GM23248 (cell line): ENCODE measurements at places on chromosomes 4 and X. TPM values are rescaled to one million over a fixed set of nuclear protein-coding genes. Genes with fewer than 3 reads are reported as not detected.

DNA sequence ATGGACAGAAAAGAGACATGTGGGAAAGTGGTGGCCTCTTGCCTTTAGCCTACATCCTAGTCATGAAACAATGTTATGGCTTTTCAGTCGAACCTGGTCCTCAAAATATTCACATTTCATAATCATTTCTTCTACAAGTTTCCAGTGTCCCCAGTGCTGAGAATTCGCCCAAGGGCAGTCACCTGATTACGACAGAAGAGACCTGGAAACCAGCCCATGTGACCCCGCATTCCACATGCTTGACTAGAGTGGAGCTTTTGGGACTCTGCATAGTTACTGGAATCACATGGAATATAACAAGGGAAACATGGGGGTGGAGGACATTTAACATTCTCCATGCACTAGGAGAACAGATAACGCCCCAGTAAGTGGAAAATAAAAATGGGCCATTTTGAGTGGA lies 100.1 kb downstream of the PPARGC1A start:
- peaks cover 9% of the 10 kb centered on the region; the same call in 1 of the 2 replicates for H3K4me1 ChIP-seq
- H3K4me3 ChIP-seq, result no peak overlapping the region

DNA sequence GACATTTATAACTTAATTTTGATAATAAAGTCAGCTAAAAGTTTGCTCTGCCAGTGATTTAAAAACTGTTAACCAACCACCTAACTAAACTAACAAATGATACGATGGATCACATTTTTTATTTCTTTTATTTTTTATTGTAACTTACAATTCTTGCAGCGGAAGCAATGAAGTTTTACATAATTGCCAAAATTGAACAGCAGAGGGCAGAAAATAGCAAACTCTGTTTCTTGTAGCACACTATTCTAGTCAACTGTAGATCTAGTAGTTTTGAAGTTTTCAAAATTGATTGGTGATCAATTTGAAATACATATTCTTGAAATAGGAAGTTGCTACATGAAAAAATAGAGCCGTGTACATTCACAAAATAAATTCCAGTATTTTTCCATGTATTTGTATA lies 2.8 kb upstream of the GRIA2 start:
- H3K27me3 ChIP-seq, result peaks cover 44% of the 10 kb centered on the region
- no peak overlapping the region for H3K4me3 ChIP-seq
- H3K36me3 ChIP-seq, result no peaks in the 10 kb centered on the region
- peak; percentile 39 for DNase-seq

- no peaks in the 10 kb centered on the region for H3K36me3 ChIP-seq
- no peak overlapping the region for H3K27ac ChIP-seq
- no peak overlapping the region for H3K4me3 ChIP-seq
- no peaks in the 10 kb centered on the region for H3K4me1 ChIP-seq
- H3K27me3 ChIP-seq, result no peaks in the 10 kb centered on the region
Observed at GRCh38 chr4:2074588-2074987, 15.5 kb downstream of the NAT8L start.

GRCh38 chr4:107712236-107712635 lies 7.8 kb downstream of the PAPSS1 start:
- no peaks in the 10 kb centered on the region for H3K36me3 ChIP-seq
- DNase-seq, result no peak
- H3K4me3 ChIP-seq, result no peak overlapping the region
- peaks cover 24% of the 10 kb centered on the region for H3K4me1 ChIP-seq
- no peak overlapping the region for H3K27ac ChIP-seq
- H3K27me3 ChIP-seq, result no peaks in the 10 kb centered on the region

- H3K27ac ChIP-seq, result no peak overlapping the region
- peaks cover 13% of the 10 kb centered on the region for H3K36me3 ChIP-seq
- H3K27me3 ChIP-seq, result no peaks in the 10 kb centered on the region
- no peaks in the 10 kb centered on the region for H3K4me1 ChIP-seq
Observed at GRCh38 chrX:1601051-1601767, 9.8 kb downstream of the AKAP17A start.

GRCh38 chr4:112982680-112983079 lies 66.8 kb upstream of the ANK2 start:
- H3K27ac ChIP-seq, result no peak overlapping the region
- DNase-seq, result peak; percentile 67
- no peaks in the 10 kb centered on the region for H3K27me3 ChIP-seq
- 0 out of 2 replicates have a peak, but pooled peaks cover 5% of the 10 kb centered on the region for H3K4me1 ChIP-seq

DNA sequence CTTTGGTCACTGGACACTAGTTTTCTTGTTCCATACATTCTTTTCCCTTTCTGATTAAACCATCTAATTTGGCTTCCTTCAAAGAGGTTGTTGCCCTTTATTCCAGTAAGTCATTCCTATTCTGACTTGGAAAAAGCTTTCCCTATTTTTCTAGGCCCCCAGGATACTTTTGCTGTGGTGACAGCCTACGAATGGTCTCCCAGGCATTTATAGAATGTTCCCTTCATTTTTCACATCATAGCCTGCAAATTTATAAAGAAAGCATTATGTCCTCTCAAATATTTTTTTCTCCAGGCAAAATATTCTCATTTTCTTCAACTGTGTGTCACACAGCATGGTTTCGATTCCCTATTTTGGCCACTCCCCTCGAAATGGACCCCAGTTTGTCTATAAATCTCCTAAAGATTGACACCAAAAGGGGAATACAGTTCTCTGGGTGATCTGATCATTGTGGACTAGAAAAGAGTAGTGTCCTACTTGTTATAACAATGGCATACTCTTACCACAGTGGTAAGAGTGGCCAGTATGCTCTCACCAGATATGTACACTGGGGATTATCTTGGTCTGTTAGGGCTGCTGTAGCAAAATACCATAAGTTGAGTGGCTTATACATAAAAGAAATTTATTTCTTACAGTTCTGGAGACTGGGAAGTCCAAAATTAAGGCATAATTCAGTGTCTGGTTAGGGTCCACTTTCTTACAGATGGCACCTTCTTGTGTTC lies 41.5 kb upstream of the BMP2K start:
- H3K4me1 ChIP-seq, result no peaks in the 10 kb centered on the region
- no peak for DNase-seq
- H3K27ac ChIP-seq, result no peak overlapping the region
- no peaks in the 10 kb centered on the region for H3K27me3 ChIP-seq

DNA sequence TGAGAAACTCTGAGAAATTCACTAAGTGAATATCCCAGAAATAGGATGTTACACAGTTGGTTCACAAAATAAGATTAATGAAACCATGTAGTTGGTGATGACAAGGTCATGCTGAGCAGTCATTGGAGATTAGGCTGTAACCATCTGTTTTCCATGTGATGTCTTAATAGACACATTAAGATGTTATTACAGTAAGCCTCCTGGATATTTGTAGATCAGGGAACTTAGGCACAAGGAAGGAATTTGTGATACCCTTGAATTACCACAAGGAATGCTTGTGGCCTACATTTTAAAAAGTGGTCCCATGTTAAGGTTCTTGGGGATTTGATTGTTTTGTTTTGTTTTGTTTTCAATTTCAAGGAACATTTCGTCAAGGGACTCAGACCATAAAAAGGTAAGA lies 185.6 kb upstream of the BANK1 start:
- H3K27me3 ChIP-seq, result no peaks in the 10 kb centered on the region
- no peak overlapping the region for H3K4me3 ChIP-seq
- DNase-seq, result no peak
- H3K36me3 ChIP-seq, result no peaks in the 10 kb centered on the region

DNA sequence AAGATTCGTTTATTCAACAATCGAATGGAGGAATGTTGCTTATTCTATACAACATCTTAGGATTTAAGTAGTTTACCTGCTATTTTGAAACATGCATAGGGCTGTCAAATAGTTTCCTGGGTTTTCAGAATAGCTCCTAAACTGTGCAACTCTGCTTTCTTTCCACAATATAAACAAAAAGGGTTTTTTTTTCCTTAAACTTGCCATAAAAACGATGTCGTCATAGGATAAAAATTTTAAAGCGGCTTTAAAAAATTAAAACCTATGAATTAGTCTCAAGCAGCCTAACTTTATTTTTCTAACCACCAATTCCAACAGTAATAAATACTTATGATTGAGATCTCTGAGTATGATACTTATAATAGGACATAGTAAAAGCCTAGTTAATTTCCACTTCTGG lies 21.6 kb upstream of the STIM2 start:
- no peaks in the 10 kb centered on the region for H3K27me3 ChIP-seq
- H3K36me3 ChIP-seq, result no peaks in the 10 kb centered on the region
- no peak for DNase-seq
- peaks cover 4% of the 10 kb centered on the region; the same call in 1 of the 2 replicates for H3K4me1 ChIP-seq
- no peak overlapping the region for H3K4me3 ChIP-seq

DNA sequence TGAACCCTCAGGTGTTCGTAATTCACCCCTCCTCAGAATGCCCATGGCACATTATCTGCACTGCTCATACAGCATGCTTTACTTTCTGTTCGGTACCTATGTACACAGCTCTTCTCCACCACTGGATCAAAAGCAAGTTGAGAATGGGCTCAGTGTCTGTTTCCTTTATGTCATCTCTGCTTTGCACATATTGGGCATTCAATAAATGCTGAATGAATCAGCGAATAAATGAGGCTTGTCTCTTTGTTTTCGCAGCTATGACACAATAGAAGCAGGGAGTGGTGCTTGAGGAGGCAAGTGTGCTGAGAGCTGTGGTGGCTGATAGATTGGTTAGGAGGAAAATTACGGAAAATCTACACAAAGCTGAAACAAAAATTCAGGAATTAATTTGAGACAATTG lies 109.1 kb upstream of the VMA21 start:
- no peaks in the 10 kb centered on the region for H3K4me1 ChIP-seq
- H3K27ac ChIP-seq, result no peak overlapping the region
- H3K4me3 ChIP-seq, result no peak overlapping the region
- no peak for DNase-seq
- no peaks in the 10 kb centered on the region for H3K27me3 ChIP-seq
- H3K36me3 ChIP-seq, result no peaks in the 10 kb centered on the region

DNA sequence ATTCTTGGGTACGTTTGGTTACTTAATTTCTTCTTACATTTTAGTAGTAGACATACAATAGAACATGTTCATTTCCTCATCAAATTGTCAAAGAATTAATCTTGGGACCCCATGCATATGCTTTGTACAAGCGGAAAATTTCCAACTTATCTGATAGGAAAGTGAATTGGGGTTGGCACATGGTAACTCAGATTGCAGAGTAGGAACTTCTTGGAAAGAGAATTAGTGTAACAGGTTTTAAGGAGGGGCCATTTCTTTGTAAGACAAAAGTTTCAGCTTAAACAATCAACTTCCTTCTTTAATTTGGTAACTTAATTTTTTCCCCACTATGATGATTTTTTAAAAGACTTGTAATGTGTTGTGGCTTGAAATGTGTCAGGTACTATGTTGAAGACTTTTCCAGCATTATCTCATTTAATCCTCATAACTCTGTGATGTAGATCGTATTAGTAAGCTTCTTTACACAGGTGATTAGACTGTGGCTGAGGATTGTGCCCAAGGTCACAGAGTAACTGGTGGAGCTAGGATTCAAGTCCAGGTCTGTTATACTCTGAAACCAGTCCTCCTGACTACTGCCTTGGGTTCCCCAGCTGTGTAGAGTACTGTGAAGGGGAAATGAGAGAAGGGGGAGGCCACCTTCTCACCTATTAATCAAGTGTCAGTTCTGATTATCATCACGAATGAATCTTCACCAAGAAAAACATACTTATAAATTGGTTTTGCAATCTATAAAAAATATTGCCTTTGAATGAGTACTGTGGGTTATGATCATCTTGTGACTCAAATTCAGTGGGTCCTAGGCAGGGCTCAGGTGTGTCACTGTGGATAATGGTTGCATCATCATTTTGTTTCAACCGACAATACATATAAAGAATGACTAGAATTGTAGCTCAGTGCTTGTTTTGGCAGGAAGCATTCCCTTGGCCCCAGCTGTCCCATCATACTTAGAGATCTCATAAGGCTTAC lies 4.3 kb downstream of the GK start:
- no peaks in the 10 kb centered on the region for H3K27me3 ChIP-seq
- H3K4me1 ChIP-seq, result peaks cover 23% of the 10 kb centered on the region
- no peaks in the 10 kb centered on the region for H3K36me3 ChIP-seq
- peak overlapping the region; percentile 87 for H3K27ac ChIP-seq
- H3K4me3 ChIP-seq, result no peak overlapping the region
- peak; percentile 47 for DNase-seq

DNA sequence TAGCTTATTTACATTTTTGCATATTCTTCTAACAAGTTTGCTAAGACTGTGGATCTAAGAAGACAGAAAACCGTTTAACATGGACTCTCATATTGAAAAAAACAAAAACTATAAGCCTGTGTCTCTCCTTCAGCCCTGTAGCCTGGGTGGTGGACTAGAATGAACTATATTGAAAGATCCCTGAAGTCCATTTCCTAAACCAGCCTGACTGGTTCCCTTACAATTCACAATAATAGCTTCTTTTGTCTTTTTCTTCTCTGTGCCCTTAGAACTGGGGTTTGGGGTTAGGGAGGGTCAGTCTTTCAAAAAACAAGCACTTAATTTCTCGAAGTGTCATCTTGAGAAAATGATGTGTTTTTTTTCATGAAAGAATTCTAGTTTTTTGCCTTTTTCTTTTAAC lies 59.0 kb downstream of the GSTCD start:
- H3K27me3 ChIP-seq, result no peaks in the 10 kb centered on the region
- H3K4me3 ChIP-seq, result no peak overlapping the region
- H3K27ac ChIP-seq, result no peak overlapping the region
- no peak for DNase-seq

- H3K36me3 ChIP-seq, result no peaks in the 10 kb centered on the region
- peaks cover 35% of the 10 kb centered on the region for H3K27me3 ChIP-seq
- H3K4me1 ChIP-seq, result peaks cover 22% of the 10 kb centered on the region
Observed at GRCh38 chr4:114386637-114387233, 211.9 kb upstream of the UGT8 start.

GRCh38 chr4:151184523-151185458 lies 85.4 kb downstream of the RPS3A start:
- H3K4me3 ChIP-seq, result no peak overlapping the region
- H3K27ac ChIP-seq, result peak overlapping the region; percentile 61
- no peaks in the 10 kb centered on the region for H3K27me3 ChIP-seq
- no peaks in the 10 kb centered on the region for H3K36me3 ChIP-seq

- H3K27me3 ChIP-seq, result no peaks in the 10 kb centered on the region
- no peak overlapping the region for H3K4me3 ChIP-seq
- no peaks in the 10 kb centered on the region for H3K4me1 ChIP-seq
- no peak for DNase-seq
Observed at GRCh38 chrX:32687379-32687778, 524.0 kb downstream of the DMD start.

DNA sequence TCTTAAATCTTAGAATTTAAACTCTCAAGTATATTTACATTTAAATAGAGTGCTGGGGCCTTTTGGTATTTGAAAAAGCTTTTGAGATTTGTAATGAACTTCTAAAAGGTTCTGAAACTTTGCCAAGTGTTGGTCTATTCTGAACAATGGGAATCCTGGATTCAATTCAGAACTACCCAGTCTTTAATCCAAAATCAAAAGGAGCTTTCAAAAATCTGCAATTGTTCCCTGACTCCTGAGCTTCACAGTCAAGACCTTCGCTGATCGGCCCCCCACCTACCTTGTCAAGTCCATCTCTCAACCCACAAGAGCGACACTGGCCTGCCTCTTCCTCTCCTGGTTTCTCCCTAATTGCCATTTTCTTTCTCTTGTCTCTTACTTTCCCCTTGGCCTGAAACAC lies 666.1 kb upstream of the BOD1L1 start:
- no peak overlapping the region for H3K27ac ChIP-seq
- no peak overlapping the region for H3K4me3 ChIP-seq
- no peak for DNase-seq
- H3K4me1 ChIP-seq, result peaks cover 8% of the 10 kb centered on the region; the same call in 1 of the 2 replicates

Gene C1GALT1C1
- total RNA-seq, result 58.3 and 69.2 TPM in 2 replicates

Gene MAGEC2
- not detected in 2 replicates for total RNA-seq

Gene CXCL1
- 12.9 and 14.8 TPM in 2 replicates for total RNA-seq

Gene GLRA3
- total RNA-seq, result not detected in 2 replicates

Gene ENAM
- total RNA-seq, result not detected in 2 replicates

Gene RADX
- total RNA-seq, result 1.3 and 2.1 TPM in 2 replicates
